ENCODE measurements at places on chromosomes 5 and 9.

DNA sequence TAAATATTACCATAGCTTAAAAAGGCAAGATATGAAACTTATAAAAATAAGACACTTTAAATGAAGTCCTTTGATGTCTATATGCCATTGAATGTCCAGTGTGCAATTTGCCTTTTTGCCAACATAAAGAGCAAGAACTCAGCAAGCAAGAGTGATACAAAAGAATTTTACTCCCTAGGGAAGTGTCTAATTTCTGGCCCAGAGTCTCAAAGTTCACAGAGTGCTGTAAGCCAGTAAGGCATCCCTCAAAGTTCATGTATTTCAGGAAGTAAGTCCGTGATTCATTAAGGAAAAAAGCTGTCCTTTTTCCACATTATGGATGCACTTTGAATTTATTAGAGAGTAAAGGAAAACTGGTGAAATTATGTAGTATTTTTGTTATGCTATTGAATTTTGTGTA, 185.2 kb downstream of the CCDC171 start:
- DNase-seq: no peak

DNA sequence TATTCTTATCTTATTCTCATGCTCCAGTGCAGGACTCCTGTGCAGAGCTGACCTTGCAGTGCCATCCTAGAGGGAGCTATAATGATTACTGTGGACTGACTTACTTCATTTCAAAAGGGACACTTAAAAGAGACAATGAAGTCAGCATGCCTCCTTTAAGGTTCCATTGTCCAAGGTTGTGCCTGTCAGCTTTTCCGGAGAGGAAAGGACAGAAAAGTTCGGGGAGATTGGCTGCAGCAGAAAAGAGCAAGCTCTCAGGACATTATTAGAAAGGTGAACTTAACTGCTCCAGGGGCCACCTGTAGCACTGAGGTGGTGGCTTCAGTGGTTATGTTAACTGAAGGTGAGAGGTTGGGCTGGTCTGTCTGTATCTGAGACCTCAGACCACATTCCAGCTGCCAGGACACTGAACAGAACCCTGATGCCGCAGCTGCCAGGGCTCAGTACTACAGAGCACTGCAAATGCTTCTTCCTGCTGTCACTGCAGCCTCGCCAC, 112.9 kb downstream of the ST8SIA4 start:
- no peak for DNase-seq

DNA sequence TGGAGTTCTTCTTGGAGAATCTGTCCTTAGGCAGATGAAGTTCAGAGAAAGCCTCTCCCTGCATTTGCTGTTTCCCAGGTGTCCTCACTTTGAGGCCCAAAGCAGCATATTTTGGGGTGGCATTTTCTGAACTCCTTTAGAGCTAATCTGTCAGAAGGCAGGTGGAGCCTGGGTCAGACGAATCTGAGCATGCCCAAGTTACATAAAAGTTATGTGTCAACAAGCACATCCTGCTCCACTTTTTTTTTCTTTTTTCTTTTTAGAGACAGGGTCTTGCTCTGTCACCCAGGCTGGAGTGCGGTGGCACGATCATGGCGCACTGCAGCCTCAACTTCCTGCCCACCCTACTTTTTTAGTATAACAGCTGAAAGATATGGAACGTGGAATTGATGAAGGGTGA, 41.3 kb upstream of the HSPA9 start:
- no peak for DNase-seq

- no peak for DNase-seq
Measured at GRCh38 chr5:176647843-176648473, 674 bp downstream of the TSPAN17 start.

DNA sequence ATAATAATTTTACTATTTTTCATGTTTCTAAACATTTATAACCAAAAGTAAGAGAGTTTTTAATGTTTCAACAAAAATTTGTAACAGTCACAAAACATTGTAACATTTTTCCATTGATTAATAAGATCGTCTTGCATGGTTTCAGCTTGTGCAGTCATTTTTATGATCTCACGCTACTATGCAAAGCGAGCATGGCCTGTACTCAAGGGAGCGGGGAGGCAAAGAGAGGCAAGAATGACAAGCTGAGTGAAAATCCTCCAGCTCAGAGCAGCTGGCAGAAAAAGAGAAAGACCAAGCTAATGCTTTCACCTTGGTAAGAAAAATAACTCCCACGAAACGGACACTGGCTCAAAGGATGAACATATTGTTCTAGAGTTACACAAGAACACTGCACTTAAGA, 90.0 kb upstream of the SV2C start:
- no peak for DNase-seq

- no peak for DNase-seq
Measured at GRCh38 chr5:72448368-72448767, 58.8 kb downstream of the ZNF366 start.

DNA sequence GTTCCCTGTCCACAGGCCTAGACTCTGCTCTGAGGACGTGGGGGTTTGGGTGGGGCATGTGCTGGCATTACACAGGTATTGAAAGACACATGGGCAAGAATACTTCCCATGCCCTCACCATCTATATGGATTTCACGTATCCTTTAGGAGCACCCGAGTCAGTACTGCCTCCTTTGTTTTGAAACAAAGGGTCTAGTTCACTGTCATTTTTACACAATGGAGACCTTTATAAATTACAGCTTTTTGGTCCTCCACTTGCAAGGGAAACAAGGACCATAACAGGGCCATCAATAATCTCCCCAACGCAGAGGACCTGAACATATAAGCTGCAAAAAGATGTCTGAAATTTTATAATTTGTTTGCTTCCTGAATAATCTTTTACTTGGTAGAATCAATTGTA, 24.9 kb upstream of the CRHBP start:
- DNase-seq: no peak

- no peak for DNase-seq
Measured at GRCh38 chr5:164355267-164355830, 849.9 kb downstream of the MAT2B start.

DNA sequence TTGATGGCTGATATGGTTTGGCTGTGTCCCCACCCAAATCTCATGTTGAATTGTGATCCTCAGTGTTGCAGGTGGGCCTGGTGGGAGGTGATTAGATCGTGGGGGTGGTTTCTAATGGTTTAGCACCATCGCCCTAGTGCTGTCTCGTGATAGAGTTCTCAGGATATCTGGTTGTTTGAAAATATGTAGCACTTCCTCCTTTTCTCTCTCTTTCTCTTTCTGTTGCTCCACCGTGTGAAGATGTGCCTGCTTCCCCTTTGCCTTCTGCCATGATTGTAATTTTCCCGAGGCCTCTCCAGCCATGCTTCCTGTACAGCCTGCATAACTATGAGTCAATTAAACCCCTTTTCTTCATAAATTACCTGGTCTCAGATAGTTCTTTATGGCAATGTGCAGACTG, 111.6 kb downstream of the SREK1 start:
- DNase-seq: no peak

- DNase-seq: no peak
Measured at GRCh38 chr5:103669615-103670014, 107.0 kb upstream of the NUDT12 start.

GRCh38 chr9:111099199-111100008, 61.1 kb upstream of the LPAR1 start:
- DNase-seq: no peak

GRCh38 chr5:15992918-15993317, 186.7 kb downstream of the MARCHF11 start:
- DNase-seq: no peak

GRCh38 chr5:33433303-33434240, 7.2 kb upstream of the TARS1 start:
- DNase-seq: no peak

GRCh38 chr5:100623719-100624118, 88.5 kb downstream of the FAM174A start:
- no peak for DNase-seq

DNA sequence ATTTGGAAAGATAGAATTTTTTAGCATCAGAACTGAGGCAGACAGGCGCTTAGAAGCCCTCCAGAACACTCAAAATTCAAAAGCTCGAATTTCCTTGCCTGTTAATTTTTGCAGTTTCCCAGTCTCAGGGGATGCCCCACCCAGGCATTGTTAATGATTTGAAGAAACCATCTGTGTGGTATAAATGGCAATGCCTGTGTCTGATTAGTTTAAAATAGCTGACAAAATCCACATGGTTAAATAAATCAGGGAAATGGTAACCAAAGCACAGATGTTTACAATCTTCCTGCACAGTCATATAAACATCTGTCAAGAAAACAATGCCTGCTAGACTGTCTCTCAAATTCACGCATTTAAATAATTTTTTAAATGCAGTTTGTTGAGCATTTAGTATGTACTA, 185.2 kb upstream of the RGMB start:
- DNase-seq: no peak

GRCh38 chr5:9182899-9183695, 362.8 kb downstream of the SEMA5A start:
- no peak for DNase-seq

- DNase-seq: no peak
Measured at GRCh38 chr5:7881816-7882215, 12.9 kb downstream of the MTRR start.

All from stimulated activated CD8-positive, alpha-beta memory T cell treated with anti-CD3 and anti-CD28 coated beads, Interleukin-4, amount 100 ng/mL, for 1 hour (primary cell).